ENCODE measurements at places on chromosomes 7 and 10.

DNA sequence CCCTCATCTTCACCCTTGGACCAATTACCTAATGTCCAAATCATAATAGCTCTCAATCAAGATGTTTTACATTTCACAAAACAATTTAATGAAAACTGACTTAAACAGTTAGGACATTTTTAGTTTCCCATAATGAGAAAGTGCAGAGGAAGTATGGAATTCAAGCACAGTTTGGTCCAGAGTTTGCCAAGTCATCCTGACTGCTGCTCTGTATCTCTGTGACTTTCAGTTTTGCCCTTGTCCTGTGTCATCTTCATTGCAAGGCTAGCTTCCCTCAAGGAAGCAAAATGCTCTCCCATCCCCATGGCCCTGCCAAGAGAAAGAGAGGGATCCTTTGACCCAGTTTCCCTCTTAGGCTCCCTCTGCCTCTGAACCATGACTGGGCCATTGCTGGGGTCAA lies 7.9 kb upstream of the PLEKHS1 start:
- DNase-seq: no peak

- DNase-seq: no peak
These were observed 696.9 kb upstream of the NRP1 start for GRCh38 chr10:34031400-34031799.

- no peak for DNase-seq
These were observed 248.8 kb upstream of the ZMIZ1 start for GRCh38 chr10:78820007-78820362.

DNA sequence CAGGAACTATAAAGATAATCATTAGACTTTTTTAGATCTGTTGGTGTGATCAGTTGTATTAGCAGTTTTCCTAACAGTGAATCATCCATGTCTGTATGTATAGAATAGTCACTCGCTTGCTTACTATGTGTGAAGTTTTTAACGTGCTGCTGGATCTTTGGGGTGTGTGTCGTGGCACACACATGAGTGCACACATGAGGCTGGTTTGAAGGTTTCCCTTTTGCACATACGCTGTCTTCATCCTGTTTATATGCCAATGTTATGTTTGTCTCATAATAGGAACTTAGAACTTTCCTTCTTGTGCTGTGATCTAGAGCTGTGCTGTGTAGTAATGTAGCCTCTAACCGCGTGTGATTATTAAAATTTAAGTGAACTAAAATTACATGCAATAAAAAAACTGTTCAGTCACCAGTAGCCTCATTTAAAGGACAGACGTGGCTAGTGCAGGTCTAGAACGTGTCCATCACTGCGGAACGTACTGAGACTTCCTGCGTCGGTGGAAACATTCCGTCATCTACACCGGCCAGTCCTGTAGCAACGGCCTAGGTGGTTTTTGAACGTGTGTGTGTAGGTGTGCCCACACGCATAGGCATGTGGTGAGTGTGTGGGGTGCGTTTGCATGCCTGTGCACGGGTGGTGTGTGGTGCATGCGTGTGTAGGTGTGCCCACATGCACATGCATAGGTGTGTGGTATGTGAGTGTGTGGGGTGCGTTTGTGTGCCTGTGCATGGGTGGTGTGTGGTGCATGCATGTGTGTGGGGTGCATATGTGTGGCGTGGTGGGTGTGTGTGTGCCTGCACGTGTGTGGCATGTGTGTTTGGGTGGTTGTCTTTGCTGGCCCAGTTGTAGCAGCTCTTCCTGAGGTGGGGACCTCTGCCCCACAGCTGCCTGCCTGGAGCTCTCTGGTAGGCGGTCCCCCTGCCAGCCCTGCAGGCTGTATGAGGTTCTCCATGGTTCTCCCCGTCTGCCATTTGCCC lies 56.6 kb downstream of the INPP5A start:
- DNase-seq: no peak

DNA sequence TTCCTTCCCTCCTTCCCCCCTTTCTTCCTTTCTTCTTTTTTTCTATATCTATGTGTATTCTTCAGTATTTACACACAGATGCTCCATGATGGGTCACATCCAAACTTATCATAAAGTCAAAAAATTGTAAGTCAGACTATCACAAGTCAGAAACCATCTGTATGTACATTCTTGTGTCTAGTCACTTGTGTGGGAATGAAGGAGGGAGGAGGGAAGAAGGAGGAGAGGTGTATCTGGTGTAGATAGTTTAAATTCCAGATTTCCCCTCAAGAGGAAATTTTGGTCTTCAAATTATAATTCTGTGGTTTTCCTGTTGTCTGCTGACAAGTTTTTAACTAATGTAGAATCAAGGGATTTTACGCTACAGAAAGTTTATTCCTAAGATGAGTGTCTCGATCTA lies 287.2 kb downstream of the ETV1 start:
- DNase-seq: no peak

DNA sequence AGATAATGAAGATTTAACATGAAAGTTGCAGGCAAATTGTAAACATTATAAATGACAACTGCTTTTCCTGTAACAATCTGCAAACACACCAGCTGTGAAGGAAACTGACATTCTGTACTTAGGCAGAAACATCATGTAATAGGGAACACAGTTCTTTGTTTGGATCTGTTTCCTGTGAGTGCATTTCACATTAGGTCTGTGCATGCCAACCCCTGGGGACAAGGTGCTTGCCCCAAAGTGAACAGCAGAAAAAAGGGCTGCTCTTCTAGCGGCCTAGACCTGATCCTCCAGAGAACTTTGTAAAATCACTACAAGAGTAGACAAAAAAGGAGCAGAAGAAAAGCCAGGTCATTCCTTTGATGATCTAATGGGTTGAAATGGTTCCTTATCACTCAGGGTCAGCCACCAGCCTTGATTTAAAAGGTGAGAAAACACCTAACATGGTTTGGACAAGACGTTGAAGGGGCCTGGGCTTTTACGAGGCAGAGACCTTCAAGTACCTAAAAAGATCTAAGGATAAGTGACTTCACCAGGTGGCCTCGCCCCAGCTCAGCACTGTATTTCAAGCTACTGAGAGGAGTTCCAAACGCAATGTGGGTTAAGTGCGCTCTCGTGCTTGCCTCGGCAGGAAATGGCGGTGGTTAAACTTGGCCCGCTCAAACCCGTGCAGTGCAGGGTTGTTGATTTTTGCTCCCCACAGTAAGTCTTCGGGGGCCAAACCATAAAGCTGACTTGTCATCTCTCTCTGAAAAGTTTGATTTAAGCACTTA lies 249.7 kb downstream of the CREB5 start:
- DNase-seq: no peak

GRCh38 chr7:132614428-132615318 lies 38.4 kb upstream of the PLXNA4 start:
- DNase-seq: no peak

- no peak for DNase-seq
These were observed 98.3 kb upstream of the PRSS58 start for GRCh38 chr7:142356166-142356565.

DNA sequence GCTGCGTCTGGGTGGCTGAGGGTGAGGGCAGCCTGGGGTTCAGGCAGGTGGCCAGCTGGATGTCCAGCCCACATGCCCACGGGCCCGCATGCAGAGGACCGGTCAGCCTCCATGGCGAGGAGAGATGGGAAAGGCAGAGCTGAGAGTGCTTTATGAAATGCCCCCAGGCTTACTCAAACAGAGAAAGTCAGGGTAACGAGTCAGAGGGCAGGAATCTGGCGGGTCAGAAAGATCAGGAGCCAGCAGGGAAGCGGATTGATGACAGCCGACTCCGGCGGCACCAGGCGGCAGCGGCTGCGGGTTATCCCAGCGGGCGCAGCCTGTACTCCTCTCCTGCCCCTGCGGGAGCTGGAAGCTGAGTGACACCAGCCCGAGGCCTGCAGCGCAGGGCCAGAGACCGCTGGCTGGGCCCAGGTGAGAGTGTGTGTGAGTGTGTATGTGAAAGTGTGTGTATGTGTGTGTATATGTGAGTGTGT lies 13.4 kb downstream of the SLC13A4 start:
- peak; percentile 63 for DNase-seq

GRCh38 chr10:2686691-2687090 lies 380.7 kb upstream of the PFKP start:
- DNase-seq: no peak

- peak; percentile 53 for DNase-seq
These were observed 5.9 kb upstream of the ITGA8 start for GRCh38 chr10:15725603-15726002.

DNA sequence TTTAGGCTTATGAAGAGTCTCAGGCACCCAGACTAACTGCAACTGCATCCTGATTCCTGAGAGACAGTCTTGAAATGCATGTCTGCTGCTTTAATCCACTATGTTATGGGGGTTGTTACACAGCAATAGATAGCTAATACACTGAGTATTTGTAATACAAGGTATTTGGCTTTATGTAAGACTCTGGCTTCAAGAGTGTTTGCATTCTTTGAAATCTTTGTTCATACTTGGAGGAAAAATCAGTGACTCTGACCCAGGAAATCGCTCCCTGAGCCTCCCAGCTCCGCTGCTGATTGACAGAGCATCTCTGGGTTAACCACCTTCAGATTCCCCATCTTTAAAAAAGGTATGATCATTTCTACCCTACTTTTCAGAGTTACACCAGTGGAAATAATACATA lies 133.9 kb downstream of the MTPAP start:
- no peak for DNase-seq

DNA sequence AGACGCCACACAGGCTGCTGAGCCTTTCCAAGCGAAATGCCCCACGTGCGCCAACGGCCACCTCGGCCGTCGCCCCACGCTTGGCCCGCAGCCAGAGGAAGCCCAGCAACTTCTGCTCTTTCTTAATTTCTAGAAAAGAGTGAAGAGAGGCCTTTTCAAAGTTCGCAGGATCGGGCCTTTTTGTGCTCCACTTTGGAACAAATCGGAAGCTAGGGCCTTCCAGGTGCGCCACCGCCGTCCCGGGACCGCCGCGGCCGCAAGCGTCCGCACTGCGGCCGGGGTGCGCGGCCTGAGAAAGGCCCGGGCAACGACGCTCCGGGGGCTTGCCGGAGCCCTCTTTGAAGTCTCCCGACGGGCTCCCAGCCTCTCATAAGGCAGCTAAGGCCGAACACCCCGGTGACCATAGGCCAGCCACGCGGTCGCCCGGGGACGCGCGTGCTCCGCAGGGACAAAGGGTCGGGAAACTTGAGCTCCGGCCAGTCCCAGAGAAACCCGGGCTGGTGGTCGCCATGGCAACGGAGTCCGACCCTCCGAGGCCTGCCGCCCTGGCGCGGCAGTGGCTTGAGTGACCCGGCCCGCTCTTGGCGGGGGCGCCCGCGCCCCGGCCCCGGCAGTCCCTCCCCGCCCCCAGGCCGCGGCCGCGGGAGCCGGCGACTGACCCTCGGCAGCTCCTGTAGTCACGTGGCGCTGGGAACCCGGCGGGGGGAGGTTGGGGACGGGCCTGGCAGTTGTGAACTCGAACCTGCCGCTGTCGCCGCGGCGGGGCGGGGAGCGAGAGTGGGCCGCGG lies at the start of gene REPIN1:
Gene REPIN1 (plus strand): TSS at position 727 of the 788 bp plus-strand sequence. CDS start 890 bp downstream, outside the sequence.
- peak; percentile 93 for DNase-seq

DNA sequence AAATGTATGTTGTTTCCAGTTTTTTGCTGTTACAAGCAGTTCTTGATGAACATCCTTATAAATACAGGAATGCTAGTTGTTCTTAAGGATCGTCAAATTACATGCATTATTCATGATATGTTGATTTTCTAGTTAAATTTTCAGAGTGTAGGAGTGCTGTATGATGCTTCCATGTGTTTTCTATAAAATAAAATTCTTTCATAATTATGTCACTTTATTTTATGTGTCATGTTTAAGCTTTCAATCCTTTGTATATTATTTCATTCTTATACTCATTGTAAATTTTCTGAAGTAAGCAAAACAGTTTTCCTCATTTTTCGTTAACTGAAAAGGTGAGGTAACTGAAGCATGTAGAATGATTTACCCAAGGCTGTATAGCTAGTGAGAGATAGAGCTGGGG lies 16.8 kb upstream of the MYPN start:
- DNase-seq: no peak

- DNase-seq: peak; percentile 38
These were observed 622 bp downstream of the CPEB3 start for GRCh38 chr10:92290076-92290836.

- DNase-seq: no peak
These were observed 41.2 kb downstream of the CHCHD3 start for GRCh38 chr7:133040674-133041073.

GRCh38 chr7:148763622-148764021 lies 64.9 kb downstream of the CUL1 start:
- DNase-seq: no peak

DNA sequence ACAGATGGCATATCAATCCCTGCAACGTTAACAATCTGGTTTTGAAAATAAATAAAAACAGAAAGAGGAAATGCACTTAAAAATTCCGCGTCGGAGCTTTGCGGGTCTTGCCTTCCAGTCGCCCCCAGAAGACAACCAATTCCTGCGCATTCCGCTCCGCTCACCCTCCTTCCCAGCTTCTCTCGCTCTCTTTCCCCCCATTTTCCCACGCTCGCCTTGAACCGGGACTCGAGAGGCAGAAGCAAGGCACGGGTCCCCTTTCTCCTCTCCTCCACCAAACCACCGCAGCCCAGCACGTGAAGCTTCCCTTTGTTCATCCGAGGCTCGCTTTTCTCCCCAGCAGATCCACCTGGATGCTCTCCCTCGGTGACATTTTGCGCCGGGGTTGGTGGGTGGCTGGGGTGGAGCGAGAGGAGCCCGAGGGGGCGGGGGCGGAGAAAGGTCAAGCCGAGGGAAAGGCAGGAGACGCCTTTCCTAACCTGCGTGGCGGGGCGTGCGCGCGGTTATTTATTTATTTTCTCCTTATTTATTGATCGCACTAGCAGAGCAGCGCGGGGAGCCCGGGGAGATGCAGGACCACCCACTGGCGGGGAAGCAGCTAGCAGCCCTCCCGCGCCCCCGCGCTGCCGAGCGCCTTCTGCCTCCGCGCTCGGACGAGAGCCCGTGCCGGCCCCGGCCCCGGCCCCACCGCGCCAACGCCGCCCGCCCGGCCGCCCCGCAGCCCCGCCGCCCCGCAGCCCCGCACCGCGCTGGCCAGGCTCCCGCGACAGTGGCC lies at the start of gene KCND2:
Gene KCND2 (plus strand): TSS at position 475 of the 775 bp plus-strand sequence.
- DNase-seq: no peak

- DNase-seq: no peak
These were observed 52.0 kb downstream of the GRB10 start for GRCh38 chr7:50730446-50731400.

DNA sequence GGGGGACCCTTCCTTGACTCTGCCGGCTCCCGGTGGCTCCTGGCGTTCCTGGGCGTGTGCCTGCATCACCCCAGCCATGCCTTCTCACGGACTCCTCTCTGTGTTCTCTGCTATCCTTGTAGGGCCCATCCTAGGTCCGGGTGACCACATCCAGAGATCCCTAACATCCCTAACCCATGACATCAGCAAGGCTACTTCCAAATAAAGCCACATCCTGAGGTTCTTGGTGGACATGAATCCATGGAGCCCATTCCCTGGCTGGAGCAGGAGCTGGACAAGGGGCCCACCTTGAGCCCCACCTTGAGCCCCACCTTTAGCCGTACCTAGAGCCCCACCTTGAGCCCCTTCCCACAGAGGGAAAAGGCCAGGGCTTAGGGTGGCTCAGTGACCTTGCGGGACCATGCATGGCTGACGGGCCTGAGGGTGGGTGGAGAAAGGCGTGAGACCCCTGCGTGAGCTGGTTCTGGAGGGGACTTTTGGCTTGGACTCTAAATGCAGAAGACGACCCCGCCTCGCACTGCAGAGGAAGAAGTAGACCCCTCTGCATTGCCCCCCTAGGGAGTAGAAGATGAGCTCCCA lies 58.5 kb upstream of the INPP5A start:
- no peak for DNase-seq
